CD4-positive, alpha-beta T cell treated with Interleukin-2 at 100 ng/mL for 4 hours (primary cell): ENCODE measurements at places on chromosomes 16 and 17.

- no peak for DNase-seq
These were observed 183.2 kb downstream of the C16orf78 start for GRCh38 chr16:49556606-49557446.

GRCh38 chr17:45742251-45742650 is 41.9 kb upstream of the CRHR1 start:
- no peak for DNase-seq

- no peak for DNase-seq
These were observed 69.9 kb upstream of the MSI2 start for GRCh38 chr17:57186226-57187019.

GRCh38 chr16:50635505-50636392 is 45.4 kb downstream of the SNX20 start:
- DNase-seq = no peak
